ENCODE measurements at places on chromosomes 4 and X.

- DNase-seq: no peak
Measured at GRCh38 chrX:127879585-127879984, 172.6 kb downstream of the ACTRT1 start.

- no peak for DNase-seq
Measured at GRCh38 chr4:177116161-177116560, 193.5 kb upstream of the NEIL3 start.

GRCh38 chr4:995311-996026, 2.3 kb upstream of the SLC26A1 start:
- no peak for DNase-seq

DNA sequence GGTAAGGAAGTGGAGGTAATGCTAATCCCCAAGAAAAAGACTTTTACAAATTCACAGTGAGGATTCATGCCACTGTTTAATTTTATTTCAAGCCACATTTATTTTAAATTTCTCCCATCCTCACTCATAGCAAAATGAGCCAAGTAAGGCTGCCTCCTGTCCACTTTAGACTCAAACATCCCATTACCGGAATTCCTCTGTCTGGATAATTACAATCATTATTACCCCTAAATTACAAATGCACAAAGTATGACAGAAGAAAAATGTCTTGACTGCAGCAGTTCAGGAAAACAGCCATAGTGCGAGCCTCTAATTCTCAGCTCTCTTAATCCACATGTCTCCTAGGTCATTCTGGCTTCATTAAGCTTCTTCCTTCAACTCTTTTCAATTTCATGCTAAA, 57.0 kb downstream of the MAPK10 start:
- no peak for DNase-seq

DNA sequence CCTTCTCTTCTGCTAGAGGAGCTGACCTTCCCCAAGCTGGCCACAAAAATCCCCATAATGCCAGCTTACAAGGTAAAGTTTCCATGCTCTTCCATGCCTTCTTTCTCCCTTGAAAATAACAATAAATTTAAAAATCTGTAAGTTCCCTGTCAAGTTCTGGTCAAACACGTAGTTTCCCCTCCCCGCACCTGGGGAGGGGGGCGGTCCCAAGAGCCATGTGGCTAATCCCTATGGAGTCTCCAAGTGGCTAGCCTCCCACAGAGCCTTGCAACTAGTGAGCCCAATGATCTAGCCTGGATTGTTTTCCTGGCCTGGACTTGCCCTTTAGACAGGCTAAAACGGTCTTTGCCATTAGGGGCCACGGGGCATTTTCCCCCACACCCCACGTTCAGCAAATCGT, 2.1 kb upstream of the NRK start:
- no peak for DNase-seq

DNA sequence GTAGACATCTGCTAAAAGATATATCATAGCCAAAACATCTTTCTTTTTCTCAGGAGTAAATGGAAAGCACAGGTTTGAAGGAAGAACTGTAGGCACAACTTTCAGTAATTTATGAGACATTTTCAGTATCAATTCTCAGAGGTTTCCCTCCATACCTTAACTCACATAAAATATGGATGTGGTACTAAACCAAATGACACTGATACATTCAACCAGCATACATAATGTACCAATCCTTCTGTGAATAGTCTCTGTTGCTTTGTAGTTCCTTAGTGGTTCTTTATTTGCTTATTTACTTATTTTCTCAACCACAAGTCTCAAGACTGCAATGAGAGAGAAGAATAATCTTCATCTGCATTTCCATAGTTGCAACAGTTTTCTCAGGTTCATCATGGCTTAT, 96.1 kb downstream of the ARHGAP24 start:
- DNase-seq: no peak

- DNase-seq: no peak
Measured at GRCh38 chr4:159051245-159052071, 51.4 kb upstream of the RAPGEF2 start.

DNA sequence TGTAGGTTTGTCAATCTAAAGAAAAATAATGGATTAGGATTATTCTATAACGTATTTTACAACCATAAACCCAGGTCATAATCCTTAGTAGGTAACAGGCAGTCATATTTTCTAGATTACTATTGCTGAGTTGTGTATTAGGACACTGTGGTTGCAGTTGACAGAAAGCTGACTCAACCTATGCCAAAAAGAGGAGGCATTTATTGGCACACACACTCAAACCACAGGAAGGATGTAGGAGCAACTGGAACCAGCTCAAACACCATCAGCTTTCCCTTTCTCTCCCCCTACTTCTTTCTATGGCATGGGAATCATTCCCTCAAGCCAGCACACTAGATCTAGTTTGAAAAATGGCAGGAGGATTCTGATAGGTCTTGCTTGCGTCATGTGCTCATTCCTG, 136.4 kb upstream of the FAM9C start:
- no peak for DNase-seq

- no peak for DNase-seq
Measured at GRCh38 chrX:11566173-11566572, 99.5 kb downstream of the ARHGAP6 start.

DNA sequence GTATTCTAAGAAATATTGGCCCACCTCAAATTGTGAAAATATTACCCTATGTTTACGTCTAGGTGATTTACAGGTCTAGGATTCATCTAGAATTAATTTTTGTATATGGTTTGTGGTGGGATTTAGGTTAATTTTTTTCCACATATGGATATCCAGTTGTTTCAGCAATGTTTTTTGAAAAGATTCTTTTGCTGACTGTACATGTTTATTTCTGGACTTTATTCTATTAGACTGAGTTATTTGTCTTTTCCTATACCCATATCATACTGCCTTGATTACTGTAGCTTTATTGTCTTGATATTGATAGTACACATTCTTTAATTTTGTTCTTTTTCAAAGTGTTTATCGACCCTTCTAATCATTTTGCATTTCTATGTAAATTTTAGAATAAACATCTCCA, 83.5 kb downstream of the PRKG2 start:
- no peak for DNase-seq

DNA sequence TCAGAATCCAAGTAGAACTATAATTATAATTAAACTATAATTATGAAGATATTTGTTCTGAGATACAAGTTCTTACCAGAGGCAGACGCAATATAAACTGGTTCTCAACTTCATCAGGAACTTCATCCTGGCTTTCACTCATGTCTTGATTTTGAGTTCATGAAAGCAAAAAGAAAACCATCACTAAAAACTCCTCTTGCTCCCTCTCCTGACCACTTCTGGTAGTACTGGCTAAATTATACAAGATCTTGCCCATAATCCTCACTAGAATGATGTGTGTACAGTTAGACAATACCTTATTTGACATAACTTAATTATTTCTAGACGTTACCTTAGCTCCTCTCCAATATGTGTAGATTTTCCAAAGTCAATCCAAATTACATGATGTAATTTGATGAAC, 3.7 kb downstream of the TAF7L start:
- no peak for DNase-seq

DNA sequence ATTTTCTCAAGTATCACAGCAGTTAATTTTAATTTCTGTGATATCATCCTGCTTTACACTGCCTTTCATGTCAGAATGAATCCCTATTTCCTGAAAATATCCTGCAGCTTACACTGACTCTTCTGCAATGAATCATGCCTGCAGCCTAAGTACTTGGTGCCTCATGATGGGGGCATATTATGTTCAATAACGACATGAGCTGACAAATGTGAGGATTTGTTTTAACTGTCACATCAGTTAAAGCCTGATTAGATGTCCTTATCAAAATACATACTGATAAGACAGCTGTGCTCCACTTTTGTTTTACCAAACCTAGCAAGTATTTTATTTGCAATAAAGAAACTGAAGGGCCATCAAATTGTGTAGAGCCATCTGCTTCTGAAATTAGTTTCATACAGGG, 359.9 kb upstream of the AGA start:
- no peak for DNase-seq

- DNase-seq: no peak
Measured at GRCh38 chr4:74891037-74891436, 41.9 kb upstream of the PARM1 start.

GRCh38 chr4:126144543-126145237, 829.9 kb downstream of the FAT4 start:
- no peak for DNase-seq

DNA sequence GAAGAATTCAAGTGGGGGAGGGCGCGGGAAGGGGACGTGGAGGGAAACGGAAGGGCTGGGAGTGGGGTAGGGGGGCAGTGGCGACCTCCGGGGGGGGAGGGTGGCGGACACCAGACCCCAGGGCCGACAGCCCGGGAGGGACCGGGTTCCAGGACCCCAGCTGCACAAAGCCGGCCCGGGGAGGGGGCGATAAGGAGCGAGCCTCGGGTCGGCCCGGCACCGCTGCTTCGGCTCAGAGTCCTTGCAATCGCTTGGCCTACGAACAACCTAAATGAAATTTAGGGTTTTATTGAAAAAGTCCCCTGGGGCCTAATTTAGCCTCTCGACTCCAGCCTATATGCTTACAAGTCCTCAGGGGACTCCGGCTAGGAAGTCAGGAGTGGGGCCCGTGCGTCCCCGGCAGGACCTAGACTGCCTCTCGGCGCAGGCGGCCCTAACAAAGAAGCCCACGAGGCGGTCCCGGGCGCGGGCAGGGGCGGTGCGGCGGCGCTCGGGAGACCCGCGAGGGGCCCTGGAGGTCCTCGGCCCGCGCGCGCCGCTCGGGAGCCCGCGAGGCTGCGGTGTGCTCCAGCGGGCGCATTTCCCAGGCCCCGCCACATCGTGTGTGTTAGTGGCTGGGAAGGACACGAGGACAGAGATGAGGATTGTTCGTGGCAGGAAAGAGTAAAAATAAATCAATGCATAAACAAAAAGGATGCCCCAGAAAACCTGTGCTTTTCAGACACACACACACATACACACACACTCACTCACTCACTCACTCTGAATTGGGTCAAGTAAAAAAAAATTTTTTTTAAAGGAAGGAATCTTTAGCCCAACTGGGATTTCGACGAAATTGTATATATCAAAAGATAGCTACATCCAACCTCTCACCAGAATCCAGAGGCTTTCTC, 70.0 kb downstream of the MGST2 start:
- DNase-seq: no peak

GRCh38 chrX:68648960-68649359, 1.5 kb downstream of the STARD8 start:
- DNase-seq: no peak

- no peak for DNase-seq
Measured at GRCh38 chr4:142264961-142265360, 581.1 kb downstream of the INPP4B start.

GRCh38 chr4:156101571-156101970, 147.9 kb upstream of the CTSO start:
- DNase-seq: no peak

DNA sequence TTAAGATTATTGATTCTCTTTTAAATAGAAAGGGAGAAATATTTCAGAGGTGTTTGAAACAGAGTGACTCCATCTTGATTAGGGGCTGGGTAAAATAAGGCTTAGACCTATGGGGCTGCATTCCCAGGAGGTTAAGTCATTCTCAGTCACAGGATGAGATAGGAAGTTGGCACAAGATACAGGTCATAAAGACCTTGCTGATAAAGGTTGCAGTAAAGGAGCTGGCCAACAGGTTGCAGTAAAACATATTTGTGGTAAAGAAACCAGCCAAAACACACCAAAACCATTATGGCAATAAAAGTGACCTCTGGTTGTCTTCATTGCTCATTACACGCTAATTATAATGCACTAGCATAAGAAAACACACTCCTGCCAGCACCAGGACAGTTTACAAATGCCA, 165.0 kb downstream of the SPIN4 start:
- DNase-seq: no peak

DNA sequence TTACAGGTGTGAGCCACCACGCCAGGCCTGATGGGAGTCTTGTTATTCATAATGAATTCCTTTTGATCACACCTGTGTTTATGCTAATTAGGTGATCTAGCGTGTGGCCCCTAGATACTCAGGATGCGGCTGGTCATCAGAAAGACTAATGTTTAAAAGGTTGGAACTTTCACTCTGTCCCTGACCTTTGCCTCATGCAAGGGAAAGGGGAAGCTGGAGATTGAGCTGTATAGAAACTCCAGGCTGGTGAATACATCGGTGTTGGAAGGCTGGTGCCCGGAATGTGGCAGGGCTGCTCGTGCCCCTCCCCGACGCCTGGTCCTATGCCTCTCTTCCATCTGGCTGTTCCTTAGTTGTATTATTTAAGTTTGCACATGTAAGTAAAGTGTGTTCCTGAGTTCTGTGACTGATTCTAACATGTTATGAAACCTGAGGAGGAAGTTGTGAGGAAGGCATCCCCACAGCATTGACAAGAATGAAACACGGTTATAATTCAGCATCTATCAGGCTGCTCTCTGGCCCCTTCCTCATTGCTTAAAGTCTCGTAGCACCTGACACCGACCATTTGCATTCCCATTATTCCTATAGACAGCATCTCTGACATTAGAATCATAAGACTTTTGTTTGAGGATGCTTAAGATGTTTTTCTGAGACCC, 28.9 kb downstream of the CASP3 start:
- no peak for DNase-seq

DNA sequence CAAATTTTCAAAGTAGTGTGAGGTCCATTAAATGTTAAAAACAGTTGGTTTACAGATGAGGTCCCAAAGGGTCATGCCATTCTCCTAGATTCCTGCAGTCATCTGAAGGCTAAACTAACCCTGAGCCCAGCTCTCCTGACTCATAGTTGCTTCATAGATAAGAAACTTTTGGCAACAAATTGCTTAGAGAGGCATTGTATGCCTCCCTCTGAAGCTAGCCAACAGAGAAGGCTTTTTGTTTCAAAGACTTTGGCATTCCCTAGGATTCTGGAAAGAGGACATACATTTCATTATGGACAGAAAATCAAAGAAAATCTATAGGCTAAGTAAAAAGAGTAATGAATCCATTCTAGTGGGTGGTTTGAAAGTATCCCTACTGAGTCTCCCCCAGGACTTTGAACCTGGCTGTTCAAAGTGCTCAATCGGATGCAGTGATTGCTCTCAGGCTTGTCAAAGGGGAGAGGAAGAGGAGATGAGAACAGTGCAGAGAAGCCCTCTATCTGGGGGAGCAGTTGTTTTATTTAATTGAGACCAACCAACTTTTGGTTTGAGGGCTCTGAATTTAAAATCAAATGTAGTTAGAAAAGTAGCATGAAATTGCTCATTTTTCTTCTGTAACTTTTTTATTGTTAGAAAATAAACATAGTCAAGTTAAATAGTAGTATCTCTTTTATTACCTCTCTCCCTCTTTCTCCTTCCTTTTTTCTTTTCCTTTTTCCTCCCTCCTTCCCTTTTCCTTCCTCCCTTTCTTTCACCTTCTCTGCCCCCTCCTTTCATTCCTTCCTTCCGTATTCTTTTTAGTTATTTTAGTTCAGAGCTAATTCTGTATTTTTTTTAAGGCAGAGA, 72.3 kb upstream of the ZNF518B start:
- no peak for DNase-seq

Data from stimulated activated effector memory CD8-positive, alpha-beta T cell treated with anti-CD3 and anti-CD28 coated beads, Interleukin-12 subunit alpha, Interleukin-12 subunit beta, amount 100 ng/mL, for 72 hours (primary cell).